ENCODE measurements at places on chromosomes 5 and 9. TPM values are rescaled to one million over a fixed set of nuclear protein-coding genes. Genes with fewer than 3 reads are reported as not detected.

DNA sequence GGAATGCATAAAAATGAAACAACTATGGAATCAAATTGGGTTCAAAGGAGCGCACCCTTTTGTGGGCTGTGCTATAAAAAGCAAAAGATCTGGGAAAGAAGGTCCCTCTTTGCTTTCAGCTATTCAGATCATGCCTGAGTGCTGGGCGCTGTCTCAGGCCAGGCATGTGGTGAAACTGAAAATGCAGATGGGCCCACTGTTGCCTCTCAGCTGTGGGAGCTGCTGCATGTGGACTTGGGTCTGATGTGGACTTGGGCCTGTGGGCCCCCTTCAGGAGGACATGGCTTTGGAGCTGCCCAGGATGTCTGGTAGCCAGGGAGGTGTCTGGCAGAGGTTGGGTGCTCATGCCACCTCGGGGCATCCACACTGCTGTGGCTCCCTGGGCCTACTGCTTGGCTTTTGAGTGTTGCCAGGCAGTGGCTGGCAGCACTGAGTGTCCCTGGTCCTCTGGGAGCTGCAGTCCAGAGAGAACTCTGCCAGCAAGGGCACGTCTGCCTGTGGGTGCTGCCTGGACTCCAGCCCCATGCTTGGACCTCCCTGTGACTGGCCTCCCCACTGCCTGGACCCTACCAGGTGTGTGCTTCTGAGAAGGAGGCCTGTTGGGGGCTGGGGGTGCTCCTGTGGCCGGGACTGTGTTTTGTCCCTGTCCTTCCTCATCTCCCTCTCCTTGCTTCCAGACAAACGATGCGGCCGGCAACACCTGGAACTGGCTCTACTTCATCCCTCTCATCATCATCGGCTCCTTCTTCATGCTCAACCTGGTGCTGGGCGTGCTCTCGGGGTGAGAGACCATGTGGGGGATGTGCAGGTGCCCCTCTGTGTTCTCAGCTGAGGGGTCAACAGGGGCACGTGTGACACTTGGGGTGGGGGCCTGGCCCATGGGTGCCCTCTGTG, 74.3 kb downstream of the CACNA1B start:
- DNase-seq: no peak

GRCh38 chr5:119357270-119357669, 1.5 kb downstream of the TNFAIP8 start:
- no peak for DNase-seq

SLC25A2 gene
- total RNA-seq: 1.6 TPM

TNC gene
- total RNA-seq: not detected

Data from OCI-LY7 (cell line).